ENCODE measurements at places on chromosomes 6 and 20.

- DNase-seq: no peak
Measured at GRCh38 chr20:219290-220115, 7.6 kb upstream of the DEFB129 start.

GRCh38 chr6:142210606-142211005 lies 63.5 kb downstream of the VTA1 start:
- no peak for DNase-seq

- peak; percentile 68 for DNase-seq
Measured at GRCh38 chr6:2988426-2989331, 11.0 kb upstream of the NQO2 start.

GRCh38 chr6:97399208-97399607 lies 116.2 kb upstream of the MMS22L start:
- no peak for DNase-seq

- DNase-seq: no peak
Measured at GRCh38 chr6:32355018-32355417, 16.7 kb downstream of the TSBP1 start.

DNA sequence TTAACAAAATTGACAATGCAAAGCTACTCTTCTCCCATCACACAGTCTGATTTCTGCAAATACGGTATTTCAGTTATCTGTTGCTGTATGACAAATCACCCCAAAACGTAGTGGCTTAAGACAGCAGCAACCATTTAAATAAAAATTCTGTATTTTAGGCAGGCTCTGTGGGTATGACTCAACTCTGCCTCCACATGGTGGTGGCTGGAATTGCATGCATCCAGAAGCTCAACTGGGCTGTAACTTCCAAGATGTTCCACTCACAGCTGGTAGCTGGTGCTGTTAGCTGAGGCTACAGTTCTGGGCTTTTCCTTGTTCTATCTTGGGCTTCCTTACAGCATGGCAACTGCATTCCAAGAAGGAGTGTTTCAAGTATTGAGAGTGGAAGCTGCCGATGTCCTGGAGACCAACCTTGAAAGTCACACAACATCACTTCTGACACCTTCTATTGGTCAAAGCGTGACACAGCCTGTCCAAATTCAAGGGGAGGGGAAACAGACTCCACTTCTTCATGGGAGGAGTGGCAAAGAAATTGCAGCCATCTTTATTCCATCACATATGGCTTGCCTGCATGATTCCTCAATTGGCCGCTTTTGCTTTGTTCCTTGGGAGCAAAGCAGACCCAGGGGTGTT lies 39.7 kb upstream of the TULP1 start:
- DNase-seq: peak; percentile 35

- DNase-seq: no peak
Measured at GRCh38 chr6:163301726-163302635, 112.5 kb upstream of the QKI start.

- DNase-seq: no peak
Measured at GRCh38 chr20:23200914-23201313, 114.8 kb upstream of the CD93 start.

- DNase-seq: no peak
Measured at GRCh38 chr6:15458021-15458459, 204.8 kb downstream of the DTNBP1 start.

- no peak for DNase-seq
Measured at GRCh38 chr6:18101271-18101670, 21.2 kb downstream of the NHLRC1 start.

DNA sequence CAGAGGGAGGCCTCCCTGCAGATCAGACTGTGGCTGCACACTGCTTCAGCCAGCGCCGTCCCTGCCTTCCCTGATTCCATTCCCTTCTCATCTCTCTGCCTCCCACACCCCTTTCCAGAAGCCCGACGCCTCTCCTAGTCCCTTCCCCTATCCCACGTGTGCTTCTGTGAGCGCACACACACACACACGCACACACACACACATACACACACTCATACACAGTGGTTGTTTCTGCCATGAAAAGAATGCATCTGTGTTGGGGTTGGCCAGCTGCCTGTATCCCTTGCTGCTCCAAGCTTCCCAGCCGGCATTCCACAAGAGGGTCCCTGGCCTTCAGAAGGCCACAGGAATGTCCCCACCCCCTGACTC lies 51.7 kb downstream of the MOCS1 start:
- DNase-seq: no peak

GRCh38 chr6:32607988-32608298 lies 18.3 kb upstream of the HLA-DRB1 start:
- no peak for DNase-seq

- no peak for DNase-seq
Measured at GRCh38 chr6:43095939-43096338, 19.8 kb downstream of the PTK7 start.

DNA sequence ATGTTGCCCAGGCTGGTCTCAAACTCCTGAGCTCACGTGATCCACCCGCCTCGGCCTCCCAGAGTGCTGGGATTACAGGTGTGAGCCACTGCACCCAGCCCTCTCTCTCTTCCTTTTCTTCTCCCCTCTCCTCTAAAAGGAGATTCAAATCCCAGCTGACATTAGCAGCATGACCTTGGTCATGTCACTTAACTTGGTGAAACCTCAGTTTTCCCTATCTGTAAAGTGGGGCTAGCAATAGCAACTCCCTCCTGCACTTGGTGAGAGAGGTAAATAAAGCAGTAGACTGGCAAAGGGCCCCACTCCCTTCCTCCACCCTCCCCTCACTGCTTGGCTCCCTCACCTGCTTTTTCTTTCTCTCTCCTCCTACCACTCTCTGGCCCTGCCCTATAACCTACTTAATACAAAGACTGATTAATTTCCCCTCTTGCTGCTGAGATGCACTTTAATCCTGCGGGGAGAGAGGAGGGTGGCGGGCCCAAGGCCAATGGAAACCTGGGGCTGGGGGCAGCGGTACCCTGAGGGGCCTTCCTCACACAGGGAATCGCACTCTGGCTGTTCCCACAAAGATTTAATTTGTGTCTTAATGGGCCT lies 54.2 kb upstream of the ZFAND3 start:
- no peak for DNase-seq

GRCh38 chr6:15244620-15245360 lies 1.1 kb upstream of the JARID2 start:
- peak; percentile 55 for DNase-seq

DNA sequence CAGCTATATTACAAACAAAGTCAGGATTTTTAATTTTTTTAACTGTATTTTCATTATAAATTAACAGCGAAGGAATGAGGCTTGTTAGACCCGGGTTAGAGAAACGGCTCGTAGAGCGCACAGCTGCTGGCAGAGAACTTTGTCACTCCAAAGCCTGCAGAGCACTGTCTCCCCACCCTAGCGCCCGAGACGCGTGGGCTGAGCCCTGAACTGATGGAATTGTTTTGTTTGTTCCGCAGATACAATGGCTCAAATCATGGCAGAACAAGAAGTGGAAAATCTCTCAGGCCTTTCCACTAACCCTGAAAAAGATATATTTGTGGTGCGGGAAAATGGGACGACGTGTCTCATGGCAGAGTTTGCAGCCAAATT lies 810 bp downstream of the LAMP5 start:
- DNase-seq: no peak

- DNase-seq: no peak
Measured at GRCh38 chr20:18802012-18802634, 11.5 kb upstream of the SCP2D1 start.

DNA sequence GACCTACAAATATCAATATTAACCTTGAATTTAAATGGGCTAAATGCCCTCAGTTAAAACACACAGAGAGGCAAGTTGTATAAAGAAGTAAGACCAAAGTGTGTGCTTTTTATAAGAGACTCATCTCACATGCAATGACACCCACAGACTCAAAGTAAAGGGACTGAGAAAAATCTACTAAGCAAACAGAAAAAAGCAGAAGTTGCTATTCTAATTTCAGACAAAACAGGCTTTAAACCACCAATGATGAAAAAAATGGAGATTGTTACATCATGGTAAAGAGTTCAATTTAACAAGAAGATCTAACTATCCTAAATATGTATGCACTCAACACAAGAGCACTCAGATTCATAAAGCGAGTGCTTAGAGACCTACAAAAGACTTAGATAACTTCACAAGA lies 741.9 kb upstream of the MARCKS start:
- no peak for DNase-seq

DNA sequence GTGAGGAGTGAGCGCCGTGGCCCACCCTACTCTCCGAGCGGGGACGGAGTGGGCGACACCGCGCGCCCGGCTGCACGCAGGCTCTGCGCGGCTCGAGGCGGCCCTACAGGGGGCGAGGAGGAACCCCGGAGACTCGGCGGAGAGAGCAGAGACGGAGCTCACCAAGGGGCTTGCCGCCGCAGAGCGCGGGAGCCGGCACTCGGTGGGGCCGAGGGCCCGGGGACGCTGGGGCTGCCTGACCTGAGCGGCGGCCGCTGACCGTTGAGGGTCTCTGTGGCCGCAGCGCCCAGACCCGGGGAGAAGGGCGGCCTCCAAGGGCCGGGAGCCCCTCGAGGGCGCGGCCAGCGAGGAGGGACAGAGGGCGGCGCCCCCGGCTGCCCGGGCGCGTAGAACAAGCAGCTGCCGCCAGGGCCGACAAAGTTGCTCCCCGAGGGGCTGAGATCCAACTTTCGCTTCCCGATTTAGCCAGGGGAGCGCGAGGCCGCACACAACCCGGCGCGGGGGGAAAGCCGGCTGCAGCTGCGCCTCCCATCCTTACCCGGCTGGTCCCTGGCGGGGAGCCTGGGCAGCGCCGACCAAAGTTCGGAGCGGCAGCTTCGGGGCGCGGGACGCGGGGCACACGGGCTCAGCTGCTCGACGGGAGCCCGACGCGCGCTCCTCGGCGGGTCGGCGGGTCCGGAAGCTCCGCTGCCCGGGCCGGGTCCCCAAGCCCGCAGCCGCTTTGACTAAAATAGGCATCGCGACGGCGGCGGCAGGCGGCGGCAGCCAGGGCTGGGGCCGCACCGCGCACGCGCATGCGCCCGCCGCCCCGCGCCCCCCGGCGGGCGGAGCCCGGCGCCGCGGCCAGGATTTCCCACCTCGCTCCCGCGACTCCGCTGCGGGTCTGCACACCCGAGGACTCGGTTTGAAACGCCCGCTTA lies 43.1 kb downstream of the POPDC3 start:
- no peak for DNase-seq

GRCh38 chr6:44590471-44590870 lies 203.0 kb downstream of the CDC5L start:
- no peak for DNase-seq

- DNase-seq: no peak
Measured at GRCh38 chr20:49775229-49775693, 37.4 kb upstream of the SLC9A8 start.

- DNase-seq: no peak
Measured at GRCh38 chr20:40486297-40486696, 202.7 kb downstream of the MAFB start.

DNA sequence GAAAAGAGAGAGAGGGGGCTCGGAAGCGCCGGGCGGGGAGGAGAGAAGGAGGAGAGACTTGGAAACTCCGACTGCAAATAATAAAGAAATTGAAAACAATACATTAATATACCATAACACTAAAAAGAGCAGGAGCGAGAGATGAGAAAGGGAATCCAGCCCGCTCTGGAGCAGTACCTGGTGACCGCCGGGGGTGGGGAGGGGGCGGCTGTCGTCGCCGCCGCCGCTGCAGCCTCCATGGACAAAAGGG lies 338 bp downstream of the E2F3 start:
- DNase-seq: no peak

GRCh38 chr6:169075211-169075914 lies 178.3 kb downstream of the THBS2 start:
- DNase-seq: no peak

- no peak for DNase-seq
Measured at GRCh38 chr6:111870051-111870741, 3.1 kb downstream of the FYN start.

GRCh38 chr6:154361476-154361875 lies 4.9 kb upstream of the IPCEF1 start:
- DNase-seq: no peak

DNA sequence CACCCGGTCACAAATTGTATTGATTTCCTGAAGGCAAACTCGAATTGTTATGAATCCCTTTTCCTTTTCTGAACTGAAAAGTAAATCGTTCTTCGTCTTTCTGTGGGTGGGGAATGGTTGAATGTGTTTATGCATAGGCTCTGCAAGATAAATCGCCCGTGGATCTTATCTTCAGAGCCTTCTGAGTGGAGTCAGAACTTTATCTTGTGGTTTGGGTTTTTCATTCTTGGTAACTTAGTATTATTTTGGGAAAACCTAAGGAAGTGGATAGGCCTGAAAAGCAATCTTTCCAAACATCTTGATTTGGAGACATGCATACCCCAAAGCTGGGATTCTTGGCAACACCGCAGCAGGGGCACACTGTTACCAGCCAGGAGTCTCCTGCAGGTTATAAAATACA lies 122.4 kb downstream of the MAP3K7 start:
- DNase-seq: no peak

GRCh38 chr6:94260765-94261164 lies 841.4 kb upstream of the EPHA7 start:
- DNase-seq: no peak

GRCh38 chr6:148926478-148926877 lies 179.6 kb downstream of the UST start:
- DNase-seq: no peak

- DNase-seq: peak; percentile 12
Measured at GRCh38 chr6:35048631-35049083, 92.5 kb downstream of the TCP11 start.

GRCh38 chr20:35721621-35722020 lies 20.4 kb downstream of the RBM39 start:
- no peak for DNase-seq

GRCh38 chr20:20051767-20052073 lies 546 bp downstream of the CRNKL1 start:
- no peak for DNase-seq

DNA sequence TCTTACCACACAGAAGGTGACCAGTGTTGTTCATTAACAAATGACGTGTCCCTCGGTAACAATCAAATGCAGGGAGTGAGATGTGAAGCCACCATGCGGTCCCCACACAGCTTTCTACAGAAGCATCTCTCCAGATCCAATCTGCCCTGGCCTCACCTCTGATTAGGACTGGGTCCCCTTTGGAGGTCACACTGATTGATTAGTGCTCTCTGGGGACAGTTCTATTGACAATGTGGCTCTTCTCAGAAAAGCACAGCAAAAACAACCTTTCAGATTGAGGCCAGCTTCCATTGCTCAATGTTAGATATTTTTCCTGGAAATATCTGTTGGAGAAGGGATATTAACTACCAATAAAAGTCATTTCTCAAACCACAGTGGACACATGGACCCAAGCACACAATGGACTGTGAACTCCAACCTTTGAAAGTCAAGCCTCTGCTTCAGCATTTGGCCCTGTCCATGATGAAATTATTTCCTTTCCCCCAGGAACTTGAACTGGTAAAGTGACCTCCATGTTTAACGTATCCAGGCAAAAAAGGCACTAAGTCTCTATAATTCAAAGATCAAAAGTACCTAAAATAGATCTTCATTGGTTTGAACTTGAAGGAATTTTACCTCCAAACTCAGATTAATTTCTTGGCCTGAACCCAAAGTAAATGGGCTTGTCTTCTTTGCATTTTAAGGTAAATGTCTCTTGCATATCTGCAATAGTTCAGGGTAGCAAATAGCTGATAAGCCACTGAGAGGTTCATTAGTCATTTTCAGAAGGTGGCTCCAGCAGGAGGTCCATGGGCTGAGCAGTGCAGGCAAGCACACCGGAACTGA lies 118.5 kb downstream of the FOXA2 start:
- no peak for DNase-seq

GRCh38 chr6:84033523-84034451 lies at the start of gene MRAP2:
Gene MRAP2, plus strand, starts transcription at chr6:84033772. Its CDS starts 21,547 bp downstream, at chr6:84055319.
- DNase-seq: no peak

- no peak for DNase-seq
Measured at GRCh38 chr20:38202153-38202981, 37.3 kb upstream of the TGM2 start.

All from activated CD4-positive, alpha-beta T cell treated with anti-CD3 and anti-CD28 coated beads for 1 hour (primary cell).